ENCODE measurements at places on chromosomes 1 and 21.

DNA sequence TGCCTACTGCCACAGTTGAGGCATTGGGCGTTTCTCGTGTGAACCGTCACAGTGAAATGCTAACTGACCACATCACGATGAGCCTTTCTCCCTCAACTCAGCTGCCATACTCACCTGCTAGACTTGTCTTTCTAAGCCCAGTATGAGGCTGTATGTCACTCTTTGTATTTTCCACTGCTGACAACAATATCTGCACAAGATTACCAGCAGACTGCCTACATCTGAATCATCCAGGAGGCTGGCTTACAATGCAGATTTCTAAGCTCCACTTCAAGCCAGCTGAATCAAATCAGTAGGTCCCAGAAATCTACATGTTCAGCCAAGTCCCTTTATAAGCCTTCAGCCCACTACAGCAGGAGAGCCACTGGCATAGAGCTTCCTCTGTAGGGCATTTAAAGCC, 355.0 kb upstream of the DUSP10 start:
- no peak for DNase-seq

DNA sequence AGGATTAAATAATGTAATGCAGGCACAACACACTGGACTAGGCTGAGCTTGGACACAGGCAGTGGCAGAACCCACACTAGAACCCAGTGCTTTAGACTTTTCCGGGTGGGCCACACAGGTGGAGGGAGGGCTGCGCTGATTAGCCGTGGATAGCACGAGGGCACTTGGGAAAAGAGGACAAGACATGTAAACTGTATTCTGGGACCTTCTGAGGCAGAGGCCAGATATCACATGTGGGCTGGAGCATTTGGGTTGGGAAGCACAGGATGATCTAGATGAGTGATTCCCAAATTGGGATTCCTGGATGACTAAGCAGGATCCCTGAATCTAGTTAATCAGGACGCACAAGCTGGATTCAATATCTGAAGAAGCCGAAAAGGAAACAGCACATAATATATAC, 20.3 kb upstream of the A3GALT2 start:
- DNase-seq = no peak

DNA sequence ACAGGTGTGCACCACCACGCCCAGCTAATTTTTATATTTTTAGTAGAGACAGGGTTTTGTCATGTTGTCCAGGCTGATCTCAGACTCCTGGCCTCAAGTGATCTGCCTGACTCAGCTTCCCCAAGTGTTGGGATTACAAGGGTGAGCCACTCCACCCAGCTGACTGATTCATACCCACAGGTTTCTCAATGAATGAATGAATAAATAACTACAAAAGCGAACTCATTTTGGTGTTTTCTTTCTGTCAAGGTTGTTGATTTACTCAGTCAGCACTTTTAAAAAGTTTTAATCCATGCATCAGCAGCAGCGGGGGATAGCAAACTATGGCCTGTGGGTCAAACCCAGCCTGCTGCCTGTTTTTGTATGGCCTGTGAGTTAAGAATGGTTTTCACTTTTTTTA, 217.5 kb downstream of the FAF1 start:
- no peak for DNase-seq

- DNase-seq = no peak
These were observed 108.5 kb downstream of the KCNK1 start for GRCh38 chr1:233722212-233722979.

DNA sequence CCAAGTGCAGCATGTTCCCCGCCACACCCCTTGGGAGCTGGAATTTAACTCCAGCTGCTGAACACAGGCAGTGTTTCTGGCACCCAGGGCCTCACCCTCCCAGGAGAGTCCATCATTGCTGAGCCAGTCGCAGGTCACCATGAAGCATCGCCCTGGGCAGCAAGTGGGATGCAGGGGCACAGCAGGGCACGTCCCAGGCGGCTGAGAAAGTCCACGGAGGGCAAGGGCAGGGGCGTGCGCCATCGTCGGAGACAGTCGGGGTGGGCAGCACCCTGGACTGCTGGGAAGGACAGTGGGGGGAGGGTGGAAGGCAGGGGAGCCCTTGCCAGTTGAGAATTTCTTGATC, 69.2 kb upstream of the PDE9A start:
- no peak for DNase-seq

DNA sequence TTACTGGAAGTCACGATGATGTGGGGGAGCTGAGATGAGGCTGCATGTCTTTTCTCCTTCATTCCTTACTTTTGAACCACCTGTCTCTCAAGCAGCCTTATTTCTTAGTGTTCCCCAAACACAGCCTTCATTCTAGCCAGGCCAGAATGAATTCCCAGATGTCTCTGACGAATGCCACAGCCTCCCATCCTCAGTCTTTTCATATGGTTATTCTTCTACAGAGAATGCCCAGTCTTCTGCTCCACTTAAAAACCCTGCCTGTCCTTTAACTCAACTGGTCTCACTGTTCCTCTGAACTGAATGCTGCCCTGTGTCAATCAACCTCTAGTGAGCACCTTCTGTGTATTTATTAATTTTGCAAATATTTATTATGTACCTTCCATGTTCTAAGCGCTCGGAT, 156.2 kb downstream of the PLA2G4A start:
- no peak for DNase-seq

DNA sequence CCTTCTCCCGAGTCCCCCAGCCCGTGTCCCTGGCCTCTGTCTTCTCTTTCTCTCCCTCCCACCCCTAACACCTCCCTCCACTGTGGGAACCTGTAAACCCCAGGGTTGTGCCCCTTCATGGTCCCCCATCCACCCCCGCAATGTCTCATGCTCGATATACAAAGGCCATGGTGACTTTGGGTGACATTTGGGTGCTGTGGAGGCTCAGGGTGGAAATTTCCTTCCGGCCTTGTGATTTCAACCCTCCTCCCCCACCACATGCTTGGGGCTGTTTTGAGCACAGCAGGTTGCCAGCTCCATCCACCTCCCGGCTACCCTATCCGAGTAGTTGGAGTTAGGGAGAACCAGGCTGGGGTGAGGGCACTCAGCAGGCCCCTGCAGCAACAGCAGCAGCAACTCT, 25.7 kb upstream of the VPS13D start:
- DNase-seq = no peak

DNA sequence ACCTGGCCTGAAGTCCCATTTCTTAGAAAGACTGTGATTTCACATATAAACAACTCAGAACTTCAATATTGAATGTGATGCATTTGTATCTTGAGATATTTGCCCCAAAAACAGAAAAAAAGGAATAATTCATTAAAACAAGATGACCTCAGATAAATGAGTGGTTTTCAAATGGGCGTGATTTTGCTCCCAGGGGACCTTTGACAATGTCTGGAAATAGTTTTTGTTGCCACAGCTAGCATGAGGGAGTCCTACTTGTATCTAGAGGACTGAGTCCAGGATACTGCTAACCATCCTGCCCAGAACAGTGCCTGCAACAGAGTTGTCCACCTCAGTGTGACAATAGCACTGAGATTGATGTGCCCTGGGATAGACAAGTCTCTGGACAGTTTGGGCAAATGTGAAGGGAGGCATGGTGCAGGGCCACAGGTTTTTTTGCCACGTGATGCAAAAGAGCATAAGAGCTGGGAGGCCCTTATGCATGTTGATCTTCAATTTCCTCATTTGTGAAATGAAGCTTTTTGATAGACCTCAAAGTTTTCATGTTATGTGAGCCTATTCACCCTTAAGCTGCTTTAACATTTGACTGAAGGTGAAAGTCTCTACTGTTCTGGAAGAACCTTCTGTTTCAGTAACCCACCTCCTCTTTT, 46.2 kb downstream of the MAP3K7CL start:
- DNase-seq = no peak

GRCh38 chr1:154427173-154428139, 22.3 kb downstream of the IL6R start:
- DNase-seq = peak; percentile 51

GRCh38 chr1:91715416-91716000, 170.4 kb downstream of the TGFBR3 start:
- no peak for DNase-seq

DNA sequence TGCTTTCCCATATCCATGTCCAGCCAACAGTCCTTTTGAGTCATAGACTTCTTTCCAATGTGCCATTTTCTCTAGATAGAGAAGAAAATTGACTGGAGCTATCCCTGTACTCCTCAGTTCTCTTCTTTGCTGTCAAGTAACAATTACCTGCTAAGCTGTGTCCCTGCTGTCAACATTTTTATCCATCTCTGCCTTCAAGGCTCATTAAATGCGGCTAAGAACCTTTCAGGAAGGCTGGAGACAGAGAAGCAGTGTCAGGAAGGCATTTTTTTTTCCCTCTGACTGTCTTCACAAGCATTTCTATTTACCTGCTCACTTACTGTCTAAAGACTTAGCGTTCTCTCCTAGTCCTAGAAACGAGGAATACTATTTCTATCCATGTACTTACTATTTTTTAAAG, 69.1 kb downstream of the MTR start:
- no peak for DNase-seq

- DNase-seq = peak; percentile 13
These were observed 82.2 kb upstream of the BMP8A start for GRCh38 chr1:39409055-39409816.

- DNase-seq = no peak
These were observed 202.2 kb upstream of the KIAA0040 start for GRCh38 chr1:175394739-175395138.

DNA sequence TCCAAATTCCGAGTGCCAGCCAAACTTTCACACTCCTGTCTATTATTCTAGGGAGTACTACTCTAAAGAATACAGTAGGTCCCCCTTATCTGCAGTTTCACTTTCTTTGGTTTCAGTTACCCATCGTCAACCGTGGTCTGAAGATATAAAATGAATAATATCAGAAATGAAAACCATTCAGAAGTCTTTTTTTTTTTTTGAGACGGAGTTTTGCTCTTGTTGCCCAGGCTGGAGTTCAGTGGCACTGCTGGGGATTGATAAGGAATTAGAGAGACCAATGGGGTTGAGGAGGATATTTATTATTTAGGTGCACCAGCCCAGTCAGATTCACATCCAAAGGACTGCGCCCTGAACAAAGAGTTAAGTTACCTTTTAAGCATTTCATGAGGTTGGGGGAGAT, 52.9 kb upstream of the SRSF10 start:
- DNase-seq = no peak

DNA sequence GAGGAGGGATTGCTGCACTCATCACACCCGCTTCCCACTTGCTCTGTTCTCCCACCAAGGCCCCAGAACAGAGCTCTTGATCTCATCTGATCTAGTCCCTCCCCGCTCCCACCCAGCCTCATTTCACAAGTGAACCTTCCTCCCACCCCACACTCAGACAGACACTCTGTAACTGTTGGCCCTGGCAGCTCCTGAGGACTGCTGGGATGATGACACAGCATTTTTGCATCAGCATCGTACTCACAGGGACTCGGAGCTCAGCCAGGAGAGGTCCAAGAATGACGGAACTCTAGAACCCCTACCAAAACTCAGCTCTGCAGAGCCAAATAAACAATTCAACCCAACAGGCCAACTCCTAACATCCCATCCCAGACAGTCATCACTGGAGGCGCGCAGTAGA, 11.2 kb upstream of the ZNF124 start:
- no peak for DNase-seq

- no peak for DNase-seq
These were observed 214.4 kb downstream of the NRIP1 start for GRCh38 chr21:14850394-14850793.

DNA sequence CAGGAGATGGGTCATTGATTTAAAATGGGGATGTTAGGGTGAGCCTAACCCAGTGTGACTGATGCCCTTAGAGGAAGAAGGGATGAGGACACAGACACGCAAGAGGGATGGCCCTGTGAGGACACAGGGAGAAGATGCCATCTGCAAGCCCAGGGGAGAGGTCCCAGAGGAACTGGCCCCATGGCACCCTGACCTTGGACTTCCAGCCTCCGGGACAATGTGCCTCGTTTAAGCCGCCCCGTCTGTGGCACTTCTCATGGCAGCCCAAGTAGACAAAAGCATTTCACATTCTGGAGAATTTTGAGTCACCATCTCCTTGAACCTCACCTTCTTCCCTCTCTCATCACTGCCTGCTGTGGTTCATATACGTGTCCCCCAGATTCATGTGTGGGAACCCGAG, 20.1 kb upstream of the PCBP3 start:
- DNase-seq = no peak

GRCh38 chr1:178057141-178057765, 36.7 kb upstream of the RASAL2 start:
- DNase-seq = no peak

DNA sequence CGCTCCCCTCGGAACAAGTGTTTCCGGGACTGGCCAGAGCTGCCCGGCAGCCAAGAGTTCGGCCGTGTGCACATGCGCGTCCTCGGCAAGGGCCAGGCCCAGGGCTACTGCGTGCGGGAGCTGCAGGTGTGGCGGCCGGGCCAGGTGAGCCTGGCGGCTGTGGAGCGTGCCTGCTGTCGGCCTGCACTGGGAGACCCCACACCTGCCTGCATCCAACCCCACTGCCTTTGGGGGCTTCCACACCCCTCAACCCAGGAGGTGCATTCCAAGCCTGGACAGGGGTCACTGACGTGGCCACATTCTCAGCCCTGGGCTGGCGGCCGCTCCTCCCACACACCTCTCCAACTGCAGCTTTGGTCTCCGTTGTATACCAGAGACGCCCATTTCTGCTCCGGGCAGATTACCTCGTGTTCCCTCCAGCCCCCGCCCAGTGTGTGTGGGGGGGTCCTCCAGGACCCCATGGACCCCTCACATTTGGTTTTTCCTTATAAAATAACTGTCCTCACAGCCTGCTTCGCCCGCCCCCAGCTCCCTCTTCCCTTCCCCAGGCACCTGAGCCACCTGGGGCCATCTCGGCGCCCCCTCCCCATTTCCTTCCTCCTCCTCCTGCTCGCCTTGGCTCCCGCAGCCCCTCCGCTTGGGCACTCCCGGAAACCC, 6.1 kb downstream of the RNF223 start:
- DNase-seq = no peak

Measured in COR-L47 (cell line).